ENCODE measurements at places on chromosomes 6 and 20. TPM values are rescaled to one million over a fixed set of nuclear protein-coding genes. Genes with fewer than 3 reads are reported as not detected.

DNA sequence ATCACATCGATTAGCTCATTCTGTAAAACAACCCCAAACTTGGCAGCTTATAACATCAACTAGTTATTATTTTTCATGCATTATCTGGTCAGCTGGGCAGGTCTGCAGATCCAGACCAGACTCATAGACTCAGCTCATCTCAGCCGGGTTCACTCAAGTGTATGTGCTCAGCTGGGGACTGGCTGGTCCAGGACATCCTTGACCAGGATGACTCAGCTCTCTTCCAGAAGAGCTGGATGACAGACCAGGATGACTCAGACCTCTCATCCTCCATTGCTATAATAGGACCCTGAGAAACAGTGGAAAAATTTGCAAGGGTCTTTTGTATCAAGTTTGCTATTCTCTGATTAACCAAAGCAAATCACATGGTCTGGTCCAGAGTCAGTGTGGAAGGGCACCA lies 312.5 kb upstream of the PLCB4 start:
- no peak for DNase-seq

GRCh38 chr20:415820-416322 lies 7.8 kb downstream of the RBCK1 start:
- DNase-seq, result no peak

The CCN2 gene
- 75.9 TPM for total RNA-seq

The FAM217A gene
- total RNA-seq, result not detected

The MACROD2 gene
- total RNA-seq, result 3.5 TPM

The SMOC2 gene
- total RNA-seq, result 3.9 TPM
